CD4-positive, alpha-beta T cell treated with Interleukin-1 beta for 1 hour (primary cell): ENCODE measurements at places on chromosomes 5 and 9.

DNA sequence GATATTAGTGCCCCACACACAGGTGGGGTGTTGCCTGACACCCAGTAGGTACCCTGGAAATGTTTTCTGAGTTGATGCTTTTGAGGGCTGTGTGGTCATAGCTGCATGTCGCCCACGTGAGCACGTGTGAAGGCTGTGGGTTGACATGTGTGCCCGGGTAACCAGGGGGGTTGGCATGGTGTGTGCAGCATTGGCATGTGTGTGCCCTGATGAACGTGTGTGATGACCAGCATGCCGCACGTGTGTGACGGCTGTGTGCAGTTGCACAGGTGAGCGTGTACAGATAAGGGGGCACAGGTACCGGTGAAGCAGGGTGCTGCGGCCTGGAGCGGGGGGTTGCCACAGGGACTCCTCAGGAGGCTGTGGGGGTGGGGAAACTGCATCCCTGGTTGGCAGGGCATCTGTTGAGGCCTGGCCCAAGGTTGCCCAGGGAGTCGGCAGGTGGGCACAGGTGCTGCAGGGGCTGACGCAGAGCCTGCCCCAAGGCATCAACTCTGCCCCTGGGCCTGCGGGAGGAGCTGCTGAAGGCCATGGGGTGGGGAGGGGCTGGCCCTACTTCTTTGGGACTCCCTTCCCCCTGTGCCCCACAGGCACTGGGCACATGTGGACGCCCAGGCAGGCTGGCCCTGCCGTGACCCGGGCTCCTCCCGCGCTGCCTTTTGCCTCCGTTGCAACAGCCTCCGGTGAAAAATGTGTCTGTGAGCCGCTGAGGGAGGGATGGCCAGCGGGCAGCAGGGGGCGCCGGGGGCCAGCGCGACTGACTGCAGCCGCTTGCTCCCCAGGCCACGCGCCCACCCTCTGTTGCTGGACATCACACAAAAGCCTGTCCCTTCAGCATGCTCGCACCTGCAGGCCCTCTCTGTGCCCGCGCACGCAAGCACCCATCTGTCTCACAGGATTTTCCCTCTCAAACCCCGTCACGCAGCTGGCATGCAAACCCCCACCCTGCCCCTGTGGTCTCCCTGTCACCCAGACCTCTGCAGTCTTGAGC lies 2.2 kb downstream of the UNC5A start:
- DNase-seq, result no peak

DNA sequence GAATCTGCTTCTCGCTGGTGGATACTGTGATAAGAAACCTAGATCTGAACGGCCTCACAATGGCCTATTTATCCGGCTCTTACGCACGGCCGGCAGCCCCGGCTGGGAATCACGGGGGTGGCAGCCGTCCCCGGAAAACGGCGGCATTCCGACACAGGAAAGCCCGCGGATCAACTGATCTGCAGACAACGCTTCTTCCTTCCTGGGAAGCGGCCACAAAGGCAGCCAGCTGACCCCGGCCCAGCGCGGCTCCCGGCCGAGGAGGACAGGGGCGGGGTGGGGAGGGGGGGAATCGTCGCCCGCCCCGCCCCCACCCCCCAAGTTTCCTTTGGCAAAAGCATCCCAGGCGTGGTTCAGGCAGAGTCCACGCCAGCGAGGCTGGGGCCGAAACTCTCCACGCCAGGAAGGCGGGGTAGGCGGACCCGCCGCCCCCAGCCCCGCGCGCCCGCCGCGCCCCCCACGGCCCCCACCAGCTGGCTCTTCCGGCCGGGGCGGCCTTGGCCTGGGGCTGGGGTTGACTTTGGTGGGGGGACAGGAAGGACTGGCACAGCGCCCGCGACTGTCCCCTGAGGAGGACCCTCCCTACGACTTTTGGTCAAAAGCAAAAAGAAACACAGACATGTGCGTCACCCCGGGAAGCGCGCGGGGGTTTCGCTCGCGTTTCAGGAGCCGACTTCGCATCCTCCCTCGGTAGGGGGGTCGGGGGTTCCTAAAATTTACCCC lies 247.7 kb upstream of the ANKRD55 start:
- DNase-seq, result peak; percentile 37

DNA sequence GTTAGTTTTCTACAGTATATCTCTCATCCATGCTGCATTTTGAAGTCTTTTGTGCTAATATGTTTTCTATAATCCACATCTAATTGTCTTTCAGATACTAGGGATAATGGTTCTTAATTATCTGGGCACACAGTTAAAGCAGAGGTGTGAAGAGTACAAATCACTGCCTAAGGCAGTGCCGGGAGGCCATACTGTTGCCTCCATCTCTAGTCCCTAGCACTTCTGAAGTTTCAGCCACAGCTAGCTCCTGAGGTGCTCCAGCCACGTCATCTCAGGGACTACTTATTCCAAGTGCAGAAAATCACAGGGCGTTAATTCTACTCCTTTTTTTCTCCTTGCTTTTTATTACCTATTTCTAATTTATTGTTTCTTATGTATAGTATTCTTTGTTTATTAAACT lies 760.0 kb upstream of the FAM174A start:
- no peak for DNase-seq

GRCh38 chr9:5843794-5844471 lies 11.0 kb upstream of the ERMP1 start:
- no peak for DNase-seq

- no peak for DNase-seq
Observed at GRCh38 chr5:135881244-135881643, 14.4 kb downstream of the IL9 start.

DNA sequence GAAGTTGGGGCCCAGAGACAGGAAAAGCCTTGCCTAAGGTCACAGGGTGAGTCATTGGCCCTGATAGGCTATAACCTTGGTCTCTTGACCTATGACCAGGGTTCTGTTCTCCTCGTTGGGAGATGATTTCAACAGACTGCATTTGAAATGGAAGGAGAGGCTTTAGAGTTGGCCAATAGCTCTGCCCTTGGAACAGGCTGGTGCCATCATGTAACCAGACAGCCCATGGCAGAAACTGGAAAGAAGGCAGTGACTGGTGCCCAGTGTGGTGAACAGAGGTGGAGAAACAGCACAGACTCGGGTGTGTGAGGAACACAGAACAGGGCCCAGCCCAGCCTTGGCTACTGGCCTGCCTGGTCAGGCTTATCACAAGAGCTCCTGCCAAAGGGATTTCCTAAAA lies 109.8 kb upstream of the SLC25A48 start:
- no peak for DNase-seq

- no peak for DNase-seq
Observed at GRCh38 chr9:89817151-89817950, 212.5 kb downstream of the GADD45G start.

GRCh38 chr9:96219026-96219899 lies 82.7 kb downstream of the HSD17B3 start:
- peak; percentile 30 for DNase-seq

DNA sequence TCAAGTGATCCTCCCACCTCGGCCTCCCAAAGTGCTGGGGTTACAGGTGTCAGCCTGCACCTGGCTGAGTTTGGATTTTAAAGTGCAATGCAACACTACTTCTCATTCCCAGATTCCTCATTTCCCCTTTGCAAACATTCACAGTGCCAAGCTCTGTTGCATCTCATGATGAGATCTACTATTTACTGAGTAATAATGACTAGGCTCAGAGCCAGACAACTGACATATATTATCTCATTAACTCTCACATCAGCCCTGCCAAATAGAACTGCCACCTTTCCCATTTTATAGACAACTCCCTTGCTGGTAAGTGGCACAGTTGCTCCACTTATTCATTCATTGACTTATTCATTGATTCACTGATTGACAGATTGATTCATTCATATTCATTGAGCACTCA lies 7.0 kb downstream of the PDE6A start:
- no peak for DNase-seq

DNA sequence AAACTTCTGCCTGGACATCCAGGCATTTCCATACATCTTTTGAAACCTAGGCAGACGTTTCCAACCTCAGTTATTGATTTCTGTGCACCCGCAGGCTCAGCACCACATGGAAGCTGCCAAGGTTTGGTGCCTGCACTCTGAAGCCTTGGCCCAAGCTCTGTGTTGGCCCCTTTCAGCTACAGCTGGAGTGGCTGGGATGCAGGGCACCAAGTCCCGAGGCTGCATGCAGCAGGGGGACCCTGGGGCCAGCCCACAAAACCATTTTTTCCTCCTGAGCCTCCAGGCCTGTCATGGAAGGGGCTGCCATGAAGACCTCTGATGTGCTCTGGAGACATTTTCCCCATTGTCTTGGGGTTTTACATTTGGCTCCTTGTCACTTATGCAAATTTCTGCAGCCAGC lies 49.9 kb downstream of the NFX1 start:
- DNase-seq, result no peak

GRCh38 chr5:27328480-27328879 lies 290.1 kb upstream of the CDH9 start:
- DNase-seq, result no peak
